Upper lobe of right lung (tissue), 1 donor: ENCODE measurements at places on chromosomes 3 and 15.

GRCh38 chr3:59017617-59017984 lies 32.2 kb downstream of the CFAP20DC start:
- DNase-seq, result no peak

GRCh38 chr3:133995264-133995663 lies 34.5 kb downstream of the SLCO2A1 start:
- DNase-seq, result no peak

DNA sequence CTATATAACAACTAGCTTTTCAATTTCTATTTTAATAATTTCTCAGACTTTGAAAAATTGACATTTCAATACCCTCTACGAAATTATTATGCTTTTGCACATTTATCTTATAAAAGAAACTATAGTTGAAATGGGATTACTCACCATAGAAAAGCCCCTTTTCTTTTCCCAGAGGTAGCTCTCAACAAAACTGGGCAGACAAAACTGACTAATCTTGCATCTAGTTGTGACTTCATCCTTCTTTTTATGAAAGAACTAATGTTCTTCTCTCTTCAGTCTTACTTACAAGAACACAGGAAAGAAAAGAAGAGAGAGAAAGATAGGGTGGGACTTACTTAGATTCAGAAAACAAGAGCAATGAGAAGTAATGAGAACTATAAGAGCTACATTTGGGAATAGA lies 61.0 kb downstream of the GPR160 start:
- no peak for DNase-seq

- DNase-seq, result peak; percentile 74
These were observed at the start of gene NEIL1 for GRCh38 chr15:75346796-75347221. TSS of gene NEIL1 (plus strand) at chr15:75347039. CDS start at chr15:75348906, 1,867 bp downstream.

DNA sequence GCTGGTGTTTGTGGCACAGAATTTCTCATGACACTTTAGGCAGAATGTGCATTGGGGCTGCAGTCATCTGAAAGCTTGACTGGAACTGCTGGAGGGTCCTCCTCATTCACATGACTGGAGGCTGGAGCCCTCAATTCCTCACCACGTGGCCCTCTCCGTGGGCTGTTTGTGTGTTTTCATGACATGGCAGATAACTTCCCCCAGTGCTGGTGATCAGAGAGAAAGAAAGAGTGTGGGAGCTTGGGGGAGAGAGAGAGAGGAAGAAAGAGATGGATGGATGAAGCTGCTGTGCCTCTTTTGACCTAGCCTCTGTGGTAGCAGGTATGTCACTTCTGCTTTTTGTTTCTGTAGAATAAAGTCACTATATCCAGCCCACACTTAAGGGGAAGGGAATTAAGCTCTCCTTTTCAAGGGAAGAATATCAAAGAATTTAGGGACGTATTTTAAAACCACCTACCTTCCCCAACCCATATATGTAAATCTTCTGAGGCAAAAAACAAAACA lies 169.6 kb upstream of the IL12A start:
- no peak for DNase-seq
